ENCODE measurements at places on chromosomes 5 and 9.

GRCh38 chr5:143386725-143387124 is 16.8 kb downstream of the NR3C1 start:
- DNase-seq, result no peak

DNA sequence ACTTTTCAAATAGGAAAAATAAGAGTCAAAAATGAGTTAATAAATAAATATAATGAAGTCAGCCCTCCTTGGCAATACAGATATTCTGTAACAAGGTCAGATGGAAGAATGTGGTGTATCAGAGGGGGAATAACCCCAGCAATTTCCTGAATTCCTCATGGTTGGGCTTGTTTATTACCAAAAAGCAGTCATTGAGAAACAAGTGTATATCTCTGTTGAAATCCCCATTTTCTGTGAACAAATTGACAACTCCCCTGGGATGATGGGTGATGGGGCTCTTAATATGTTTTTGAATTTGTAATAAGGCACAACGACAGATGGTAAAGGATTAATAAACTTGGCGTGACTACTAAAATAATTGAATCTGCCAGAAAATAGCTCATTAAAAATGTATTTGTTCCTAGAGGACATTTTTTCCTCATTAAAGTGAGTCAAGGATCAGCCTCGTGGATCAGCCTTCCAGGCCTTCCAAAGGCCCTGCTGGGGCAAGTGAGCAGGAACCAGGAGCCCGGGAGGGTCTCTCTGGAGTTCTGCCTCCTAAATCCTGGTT is 34.2 kb downstream of the THBS4 start:
- no peak for DNase-seq

DNA sequence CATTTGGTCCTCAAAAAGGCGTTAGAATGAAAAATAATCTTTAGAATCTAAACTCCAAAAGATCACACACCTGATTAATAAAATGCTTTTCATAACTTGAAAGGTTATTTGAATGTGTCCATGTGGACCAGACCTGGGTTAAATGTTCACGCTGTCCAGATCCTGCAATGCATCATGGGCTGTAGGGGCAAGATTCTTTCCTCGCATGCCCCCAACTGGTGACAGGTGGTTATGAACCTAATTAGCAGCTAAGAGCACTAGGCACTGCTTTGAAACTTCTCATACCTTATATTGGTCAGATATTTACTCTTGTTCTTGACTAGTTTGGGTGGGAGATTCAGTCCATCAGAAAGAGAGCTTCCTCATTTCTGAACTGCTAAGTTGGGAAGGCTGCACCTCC is 19.3 kb upstream of the PIP5K1B start:
- no peak for DNase-seq

GRCh38 chr5:160009591-160009989 is 651 bp downstream of the TTC1 start:
- DNase-seq, result no peak

GRCh38 chr5:160835818-160836528 is 16.0 kb downstream of the ATP10B start:
- no peak for DNase-seq

GRCh38 chr5:119390404-119390803 is 34.6 kb downstream of the TNFAIP8 start:
- DNase-seq, result no peak

GRCh38 chr5:87008751-87009560 is 258.7 kb upstream of the RASA1 start:
- DNase-seq, result no peak

GRCh38 chr5:38330207-38330606 is 71.8 kb downstream of the EGFLAM start:
- DNase-seq, result no peak

DNA sequence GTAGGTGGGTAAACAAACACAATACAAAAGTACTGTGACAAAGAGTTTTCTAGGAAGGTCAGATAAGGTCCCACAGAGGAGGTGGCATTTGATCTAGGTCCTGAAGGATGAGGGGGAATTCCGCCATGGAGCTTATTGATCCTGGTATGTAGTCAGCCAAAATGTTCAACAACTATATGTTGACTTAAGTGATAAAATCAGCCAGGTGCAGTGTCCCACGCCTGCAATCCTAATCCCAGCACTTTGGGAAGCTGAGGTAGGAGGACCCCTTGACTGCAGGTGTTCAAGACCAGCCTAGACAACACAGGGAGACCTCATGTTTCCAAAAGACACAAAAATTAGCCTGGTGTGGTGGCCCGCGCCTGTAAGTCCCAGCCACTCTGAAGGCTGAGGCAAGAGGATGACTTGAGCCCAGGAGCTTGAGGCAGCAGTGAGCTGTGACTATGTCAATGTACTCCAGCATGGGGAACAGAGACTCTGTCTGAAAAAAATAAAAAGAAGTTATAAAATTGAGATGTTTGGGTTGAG is 46.4 kb upstream of the PLIN2 start:
- no peak for DNase-seq

GRCh38 chr5:37212096-37212495 is 37.1 kb downstream of the CPLANE1 start:
- DNase-seq, result no peak

- DNase-seq, result no peak
These were observed 5.1 kb upstream of the HEXB start for GRCh38 chr5:74679966-74680365.

DNA sequence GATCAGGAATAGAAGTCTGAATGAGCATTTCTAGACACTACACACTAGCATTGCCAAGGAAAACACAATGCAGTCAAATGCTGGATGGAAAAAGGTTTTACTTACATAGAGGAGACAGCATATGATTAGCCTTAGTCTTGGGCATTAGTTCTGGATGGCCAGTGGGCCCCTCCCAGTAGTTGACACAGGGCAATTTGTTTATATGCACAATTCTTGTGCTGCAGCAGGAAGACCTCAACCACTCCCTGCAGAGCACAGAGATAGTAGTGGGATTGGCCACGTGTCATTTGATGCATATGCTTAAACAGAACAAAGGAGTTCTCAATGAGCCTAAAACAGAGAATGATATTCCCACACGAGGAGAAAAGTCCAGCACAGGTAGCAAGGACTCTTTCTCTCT is 1496.2 kb upstream of the CDH6 start:
- DNase-seq, result no peak

- no peak for DNase-seq
These were observed 448.5 kb upstream of the GRAMD2B start for GRCh38 chr5:125974679-125975078.

GRCh38 chr5:81241001-81241400 is 7.9 kb downstream of the CKMT2 start:
- DNase-seq, result no peak

DNA sequence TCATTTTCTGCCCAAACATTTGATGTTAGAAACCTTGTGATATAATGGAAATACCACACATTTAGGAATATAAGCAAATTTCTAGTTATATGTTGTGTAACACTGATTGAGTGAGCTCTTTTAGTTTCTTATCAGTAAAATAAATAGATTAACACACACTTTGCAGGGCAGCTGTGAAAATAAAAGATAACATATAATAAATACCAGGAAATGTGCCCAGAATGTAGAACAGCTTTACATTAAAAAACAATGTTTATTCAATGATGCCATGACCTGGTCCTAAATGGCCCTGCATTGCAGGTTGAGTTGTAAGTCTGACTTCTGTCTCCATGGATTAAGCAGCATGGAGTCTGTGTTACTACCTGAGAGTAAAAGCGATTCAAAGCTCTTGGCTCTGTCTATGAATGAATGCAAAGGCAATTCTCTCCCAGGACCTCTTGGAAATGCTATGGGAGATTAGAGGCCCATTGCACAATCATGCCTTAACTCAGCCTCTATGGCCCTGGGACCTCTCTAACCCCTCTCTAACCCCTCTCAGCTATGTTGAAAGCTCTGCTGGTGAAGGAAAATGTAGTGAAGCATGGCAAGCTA is 296.0 kb upstream of the ACTBL2 start:
- DNase-seq, result no peak

- no peak for DNase-seq
These were observed 60.1 kb downstream of the FAM174A start for GRCh38 chr5:100595152-100595811.

- no peak for DNase-seq
These were observed 81.4 kb downstream of the SHC3 start for GRCh38 chr9:89097219-89097618.

DNA sequence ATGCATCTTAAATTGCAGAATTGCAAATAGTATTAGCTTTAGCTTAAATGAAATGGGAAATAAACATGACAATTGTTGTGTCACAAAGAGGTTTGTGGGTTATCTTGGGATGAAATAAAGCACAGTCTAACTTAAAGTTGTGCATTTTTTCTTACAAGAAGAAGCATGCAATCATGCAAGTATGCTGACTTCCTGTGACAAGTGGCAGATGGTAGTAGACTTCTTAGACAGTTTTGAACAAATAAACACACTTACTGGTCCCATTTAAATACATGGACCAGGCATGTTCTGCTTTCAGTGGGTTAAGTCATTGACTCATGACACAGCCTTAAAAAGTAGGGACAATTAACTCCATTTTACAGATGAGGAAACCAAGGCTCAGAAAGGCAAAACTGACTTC is 15.9 kb upstream of the C5orf63 start:
- no peak for DNase-seq

DNA sequence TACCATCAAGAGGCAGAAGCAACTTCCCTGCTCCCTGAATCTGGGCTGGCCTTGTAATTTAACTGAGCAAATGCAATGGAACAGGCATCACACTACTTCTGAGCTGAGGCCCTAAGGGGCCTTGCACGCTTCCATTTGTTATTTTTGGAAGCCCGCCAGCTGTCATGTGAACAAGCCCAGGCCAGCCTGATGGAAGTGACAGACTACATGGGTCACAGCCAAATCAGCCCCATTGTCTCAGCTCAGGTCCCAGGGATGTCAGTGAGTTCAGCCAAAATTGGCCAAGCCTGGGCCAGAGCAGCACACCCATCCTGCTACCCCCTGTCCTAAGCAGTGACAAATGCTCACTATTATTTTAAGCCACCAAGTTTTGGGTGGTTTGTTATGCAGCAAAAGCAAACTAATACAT is 72.8 kb downstream of the PRRT1B start:
- no peak for DNase-seq

DNA sequence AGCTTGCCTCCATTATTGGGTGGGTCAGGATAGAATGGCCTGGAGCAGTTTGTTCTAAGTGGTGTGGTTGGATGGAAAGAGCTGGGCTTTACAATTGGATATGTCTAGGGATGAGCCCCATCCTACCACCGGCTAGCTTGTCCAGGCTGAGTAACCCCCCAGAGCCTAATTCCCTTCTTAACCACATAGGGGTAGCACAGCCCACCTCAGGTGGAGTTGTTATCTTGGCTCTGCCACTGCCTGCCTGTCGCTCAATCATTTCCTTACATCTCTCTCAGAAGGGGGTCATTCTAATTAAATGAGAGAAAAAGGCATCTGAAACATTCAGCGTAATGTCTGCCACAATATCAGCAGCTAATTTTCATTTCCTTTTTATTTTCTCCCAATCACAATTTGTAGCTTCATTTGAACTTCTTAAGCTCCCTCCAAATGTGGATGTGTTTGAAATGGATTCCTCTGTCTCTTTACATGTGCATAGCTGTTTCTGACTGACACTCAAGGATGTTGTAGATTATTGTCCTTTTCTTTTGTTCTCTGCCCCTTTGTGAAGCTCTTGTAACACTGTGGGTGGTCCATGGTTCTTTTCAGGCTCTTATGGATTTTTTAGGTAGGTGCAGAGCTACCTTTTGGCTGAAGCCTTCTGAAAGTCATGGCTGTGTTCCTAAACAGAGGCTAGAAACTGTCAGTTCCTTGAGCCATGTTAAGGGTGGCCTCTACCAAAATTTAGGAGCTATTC is 383.1 kb upstream of the KLF4 start:
- DNase-seq, result no peak

DNA sequence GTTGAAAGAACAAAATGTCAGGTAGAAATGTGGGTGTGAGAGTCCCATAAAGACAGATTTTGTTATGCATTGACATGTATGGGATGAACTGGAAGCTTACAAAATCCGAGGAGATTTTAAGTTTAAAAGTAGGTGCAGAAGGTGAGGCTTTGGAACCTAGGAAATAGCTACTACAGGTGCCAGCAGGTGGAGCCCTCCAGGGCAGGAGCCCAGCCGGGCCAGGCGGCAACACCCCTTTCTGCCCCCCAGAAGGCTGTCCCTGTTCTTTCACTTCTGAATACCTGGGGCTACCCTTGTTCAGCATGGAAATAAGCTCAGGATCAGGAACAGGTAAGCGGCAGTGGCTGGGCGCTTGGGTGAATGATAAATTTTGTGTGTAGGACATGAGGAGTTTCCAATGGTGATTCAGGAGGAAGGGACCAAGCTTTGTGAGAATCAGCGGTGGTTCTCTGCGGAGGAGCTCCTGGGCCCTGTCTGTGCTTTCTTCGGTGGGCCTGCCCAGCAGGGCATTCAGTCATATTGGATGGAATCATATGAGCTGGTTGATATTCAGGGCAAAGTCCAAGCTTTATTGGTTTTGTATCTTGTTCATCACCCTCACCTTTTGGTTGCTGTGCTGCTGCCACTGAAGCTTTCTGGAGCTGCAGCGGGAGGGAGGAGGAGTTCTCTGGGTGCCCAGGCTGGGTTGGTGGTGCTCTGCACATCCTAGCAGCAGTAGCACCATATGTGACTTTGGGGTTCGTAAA is 12.3 kb downstream of the PCBD2 start:
- DNase-seq, result no peak

DNA sequence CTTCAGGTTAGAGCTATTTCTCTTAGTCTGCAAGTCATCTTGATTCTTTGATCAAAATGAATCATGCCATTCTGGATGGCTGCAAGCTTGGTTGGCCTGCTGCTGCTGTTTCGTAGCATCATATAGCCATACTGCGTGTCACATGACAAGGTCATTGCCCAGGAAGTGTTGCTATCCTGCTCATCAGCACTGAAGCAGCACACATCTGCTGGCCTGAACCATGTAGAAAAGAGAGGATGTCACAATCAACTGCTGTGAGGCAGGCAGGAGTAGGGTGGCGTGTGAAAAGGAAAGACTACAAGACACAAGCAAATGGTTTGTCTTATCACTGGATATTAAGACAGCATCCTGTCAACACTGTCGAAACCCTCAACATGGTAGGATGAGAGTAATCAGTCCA is 376.7 kb upstream of the RORB start:
- DNase-seq, result no peak

- no peak for DNase-seq
These were observed 173.1 kb downstream of the KDM4C start for GRCh38 chr9:6930827-6931226.

- DNase-seq, result no peak
These were observed 30.9 kb downstream of the YIPF5 start for GRCh38 chr5:144139586-144139985.
